ENCODE measurements at places on chromosomes 12 and 14.

GRCh38 chr12:19482551-19483109 lies 43.3 kb downstream of the AEBP2 start:
- DNase-seq, result no peak

GRCh38 chr14:100065942-100066574 lies 836 bp downstream of the EVL start:
- no peak for DNase-seq

GRCh38 chr12:55733021-55733555 lies 4.3 kb upstream of the CD63 start:
- DNase-seq, result no peak

GRCh38 chr14:59897757-59898383 lies 22.1 kb upstream of the LRRC9 start:
- no peak for DNase-seq

DNA sequence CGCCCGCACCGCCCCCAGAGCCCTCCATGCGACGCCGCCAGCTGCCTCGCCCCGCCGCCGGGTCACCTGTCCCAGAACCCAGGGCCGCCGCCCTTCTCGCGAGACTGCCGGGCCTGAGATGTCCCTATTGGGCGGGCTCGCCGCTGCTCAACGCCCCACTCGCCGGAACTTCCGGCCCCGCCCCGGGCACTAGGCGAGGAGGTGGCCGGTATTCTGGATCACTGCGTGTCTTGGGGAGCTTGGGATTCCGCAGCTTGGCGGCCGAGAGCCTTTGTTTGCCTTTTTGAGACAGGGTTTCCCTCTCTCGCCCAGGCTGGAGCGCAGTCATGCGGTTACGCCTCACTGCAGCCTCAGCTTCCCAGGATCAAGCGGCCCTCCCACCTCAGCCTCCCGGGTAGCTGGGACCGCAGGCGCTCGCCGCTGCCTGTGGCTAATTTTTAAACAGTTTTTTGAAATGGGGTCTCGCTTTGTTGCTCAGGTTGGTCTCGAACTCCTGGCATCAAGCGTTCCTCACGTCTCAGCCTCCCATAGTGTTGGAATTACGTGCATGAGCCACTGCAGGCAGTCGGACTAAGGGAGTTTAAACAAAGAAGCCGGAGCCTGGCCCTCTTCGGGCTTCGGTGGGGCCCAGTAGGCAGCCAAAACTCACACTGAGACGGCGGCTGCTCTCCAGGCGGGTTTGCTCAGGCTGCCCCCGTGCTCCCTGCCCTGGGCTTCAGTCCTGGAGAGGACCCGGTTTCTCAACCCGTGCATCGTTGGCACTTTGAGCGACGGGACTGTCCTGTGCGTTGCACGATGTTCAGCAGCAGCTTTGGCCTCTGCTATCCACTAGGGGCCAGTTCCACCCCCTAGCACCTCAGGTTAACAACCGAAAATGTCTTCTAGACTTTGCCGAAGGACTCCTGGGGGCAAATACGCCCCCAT lies at the start of gene SLC15A4:
SLC15A4 (minus strand) TSS at position 43 of the 924 bp plus-strand sequence; CDS start at position 28, 15 bp downstream.
- peak; percentile 88 for DNase-seq

- no peak for DNase-seq
Observed at GRCh38 chr14:100428727-100429126, 105.6 kb downstream of the SLC25A47 start.

- no peak for DNase-seq
Observed at GRCh38 chr12:3138941-3139511, 61.8 kb downstream of the TSPAN9 start.

- DNase-seq, result peak; percentile 30
Observed at GRCh38 chr14:93033983-93034670, 81.6 kb downstream of the ITPK1 start.

DNA sequence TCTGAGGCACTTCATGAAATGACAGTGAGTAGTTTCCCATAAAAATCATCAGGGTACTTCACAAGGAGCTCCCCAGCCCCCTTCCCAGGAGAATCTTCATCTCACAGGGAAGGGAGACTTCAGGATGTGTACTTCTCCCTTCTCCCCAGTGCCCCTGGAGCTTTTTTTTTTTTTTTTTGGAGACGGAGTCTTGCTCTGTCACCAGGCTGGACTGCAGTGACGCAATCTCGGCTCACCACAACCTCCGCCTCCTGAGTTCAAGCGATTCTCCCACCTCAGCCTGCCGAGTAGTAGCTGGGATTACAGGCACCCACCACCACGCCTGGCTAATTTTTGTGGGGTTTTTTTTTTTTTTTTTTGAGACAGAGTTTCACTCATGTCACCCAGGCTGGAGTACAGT lies 10.4 kb downstream of the ITPK1 start:
- DNase-seq, result no peak

DNA sequence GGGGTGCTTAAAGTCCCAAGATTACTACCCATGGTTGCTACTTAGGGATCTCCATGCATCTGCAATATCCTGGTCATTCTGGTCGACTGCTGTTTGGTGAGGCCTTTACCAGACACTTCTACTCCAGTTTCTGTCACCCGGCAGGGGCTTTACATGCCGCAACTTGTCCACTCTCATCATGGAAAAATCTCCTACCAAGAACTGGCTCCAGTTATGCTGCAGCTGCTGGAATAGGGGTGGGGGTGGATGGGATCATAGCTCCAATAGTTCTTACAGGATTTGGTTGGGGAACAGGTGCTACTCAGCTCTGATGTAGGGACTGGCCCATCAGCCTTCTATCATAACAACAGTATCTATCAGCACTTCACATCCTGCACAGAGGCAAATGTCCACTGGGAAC lies 51.6 kb downstream of the SPTB start:
- no peak for DNase-seq

DNA sequence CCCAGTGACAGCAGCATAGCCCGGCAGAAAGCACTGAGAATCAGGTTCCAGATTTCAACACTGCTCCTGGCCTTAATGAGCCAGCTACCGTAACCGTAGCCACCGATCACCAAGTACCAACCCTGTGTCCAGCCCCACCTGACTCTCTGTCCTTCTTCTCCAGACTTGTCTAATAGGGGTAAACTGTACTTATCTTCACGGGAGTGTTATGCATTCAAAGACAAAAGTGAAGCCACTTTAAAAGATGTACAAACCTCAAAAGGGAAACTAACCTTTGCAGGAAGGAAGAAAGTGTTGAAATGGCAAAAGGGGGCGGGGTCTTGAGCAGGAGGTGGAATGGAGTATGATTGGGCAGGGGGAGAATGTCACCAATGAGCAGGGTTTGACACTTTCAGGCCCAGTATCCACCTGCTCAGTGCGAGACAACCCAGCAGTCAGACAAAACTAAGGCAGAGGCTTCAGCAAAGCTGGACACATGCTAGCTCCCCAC lies 226.1 kb downstream of the CHST11 start:
- peak; percentile 14 for DNase-seq

DNA sequence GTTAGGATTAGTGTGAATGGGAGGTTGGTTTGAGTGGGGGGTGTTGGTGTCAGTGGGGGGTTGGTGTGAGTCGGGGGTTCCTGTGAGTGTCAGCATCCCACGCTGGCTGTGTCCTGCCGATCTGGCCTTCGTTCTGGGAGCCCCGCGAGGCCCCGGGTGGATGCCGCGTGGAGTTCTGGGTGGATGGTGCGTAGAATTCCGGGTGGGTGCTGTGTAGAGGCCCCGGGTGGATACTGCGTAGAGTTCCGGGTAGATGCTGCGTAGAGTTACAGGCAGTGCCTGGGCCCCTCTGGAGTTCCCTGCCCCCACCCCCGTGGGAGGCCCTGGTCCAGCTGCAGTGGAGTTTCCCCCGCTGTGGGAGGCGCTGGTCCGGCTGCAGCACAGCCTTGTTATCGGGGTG lies 8.7 kb downstream of the NOC4L start:
- no peak for DNase-seq

DNA sequence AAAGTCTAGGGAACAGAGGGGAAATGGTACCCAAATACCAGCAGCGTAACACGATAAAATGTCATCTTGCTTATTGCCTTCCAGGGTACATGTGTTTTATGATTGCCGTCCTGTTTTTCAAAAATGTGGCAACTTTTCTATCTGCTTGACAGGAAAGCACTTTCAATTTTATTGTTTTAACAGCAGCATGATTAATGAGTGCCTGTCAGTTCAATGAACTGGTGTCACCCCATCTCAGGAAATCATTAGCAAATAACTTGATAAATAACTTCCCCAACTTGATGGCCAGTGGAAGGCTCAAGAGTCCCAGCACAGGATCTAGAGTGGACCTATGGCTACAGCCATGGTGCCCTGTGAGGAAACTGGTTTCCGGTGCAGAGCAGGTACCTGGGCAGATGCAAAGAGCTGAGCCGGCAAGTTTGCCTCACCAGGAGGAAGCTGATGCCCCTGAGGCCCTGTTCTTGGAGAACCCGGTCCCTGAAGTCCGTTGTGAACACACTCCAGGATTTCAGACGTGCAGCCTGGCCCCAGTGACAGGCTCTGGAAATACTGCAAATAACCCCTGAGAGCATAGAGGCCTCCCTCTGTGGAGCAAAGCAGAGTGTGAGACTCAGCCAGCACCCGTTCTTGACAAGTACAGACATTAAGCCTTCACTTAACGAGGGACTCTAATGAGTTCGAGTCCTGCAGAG lies 173.5 kb upstream of the SFSWAP start:
- no peak for DNase-seq

DNA sequence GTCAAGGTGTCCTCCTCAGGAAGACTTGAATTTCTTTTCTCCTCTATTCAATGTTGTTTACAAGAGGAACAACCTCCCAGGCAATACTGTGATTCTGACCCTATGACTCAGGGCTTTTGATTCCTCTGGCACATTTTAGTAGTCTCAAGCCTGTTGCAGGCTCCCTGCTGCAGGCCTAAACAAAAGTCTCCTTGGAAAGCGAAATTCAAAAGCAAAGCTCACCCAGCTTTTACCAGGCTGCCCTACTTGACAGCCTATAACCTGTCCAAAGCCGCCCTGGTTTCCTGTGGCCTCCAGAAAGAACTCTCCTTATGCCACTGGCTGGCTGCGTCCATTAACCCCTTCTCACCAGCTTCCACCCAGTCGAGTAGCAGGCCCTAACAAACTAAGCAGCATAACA lies 11.6 kb downstream of the FGD6 start:
- no peak for DNase-seq

- no peak for DNase-seq
Observed at GRCh38 chr12:111311011-111311410, 57.9 kb downstream of the PHETA1 start.

GRCh38 chr12:53190108-53190729 lies 9.5 kb upstream of the CSAD start:
- peak; percentile 20 for DNase-seq

DNA sequence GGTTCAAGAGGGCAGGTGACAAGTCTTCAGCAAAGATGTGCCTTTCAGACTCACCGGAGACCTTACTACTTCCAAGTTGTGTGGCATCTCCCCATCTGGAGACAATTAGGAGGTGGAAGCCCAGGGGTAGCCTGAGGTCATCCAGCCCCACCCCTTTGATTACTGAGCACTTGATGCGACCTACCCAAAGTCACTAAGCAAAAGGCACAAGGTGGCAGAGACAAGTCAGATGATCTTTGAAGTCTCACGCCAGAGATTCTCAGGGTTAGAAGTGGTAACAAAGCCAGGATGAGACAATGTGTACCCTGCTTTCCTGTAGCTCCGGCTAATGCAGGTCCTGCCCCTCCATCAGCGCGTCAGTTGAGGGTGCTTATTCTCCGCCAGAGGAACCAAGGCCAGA lies 1.4 kb upstream of the FOXN3 start:
- DNase-seq, result no peak

DNA sequence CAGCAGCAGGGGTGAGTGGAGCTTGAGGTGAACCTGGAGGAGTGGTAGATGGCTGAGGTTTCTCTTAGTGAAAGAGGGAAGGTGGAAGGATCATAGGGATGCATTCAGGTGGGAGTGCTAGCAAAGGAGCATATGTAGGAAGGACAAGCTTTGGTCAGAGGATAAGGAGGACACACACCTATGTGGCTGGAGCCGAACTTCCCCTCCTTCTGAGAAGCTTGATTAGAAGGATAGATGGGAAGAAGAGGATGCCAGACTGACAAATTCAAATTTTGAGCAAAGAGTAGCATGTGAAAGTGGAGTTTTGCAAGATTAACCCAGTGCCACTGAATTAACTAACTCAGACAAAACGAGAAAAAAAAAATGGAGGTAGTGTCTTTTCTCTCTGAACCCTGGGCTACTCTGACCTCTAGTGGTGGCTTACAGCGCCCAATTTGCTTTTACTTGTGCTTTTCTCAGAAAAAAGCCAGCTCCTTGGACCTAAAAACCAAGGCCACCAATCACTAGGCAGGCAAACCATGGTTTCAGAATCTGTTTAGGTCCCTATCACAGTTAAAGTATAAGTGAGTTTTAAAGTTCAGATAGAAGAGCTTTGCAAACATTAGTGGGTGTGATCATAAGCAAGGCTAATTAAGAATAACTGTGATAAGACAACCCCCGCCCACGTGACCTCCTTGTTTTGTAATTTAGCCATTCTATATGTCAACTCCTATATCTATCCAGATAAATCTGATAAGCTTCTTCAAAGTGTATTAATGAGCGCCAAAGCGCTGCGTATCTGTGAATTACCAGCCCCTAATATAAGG lies 15.5 kb downstream of the EMP1 start:
- peak; percentile 33 for DNase-seq

DNA sequence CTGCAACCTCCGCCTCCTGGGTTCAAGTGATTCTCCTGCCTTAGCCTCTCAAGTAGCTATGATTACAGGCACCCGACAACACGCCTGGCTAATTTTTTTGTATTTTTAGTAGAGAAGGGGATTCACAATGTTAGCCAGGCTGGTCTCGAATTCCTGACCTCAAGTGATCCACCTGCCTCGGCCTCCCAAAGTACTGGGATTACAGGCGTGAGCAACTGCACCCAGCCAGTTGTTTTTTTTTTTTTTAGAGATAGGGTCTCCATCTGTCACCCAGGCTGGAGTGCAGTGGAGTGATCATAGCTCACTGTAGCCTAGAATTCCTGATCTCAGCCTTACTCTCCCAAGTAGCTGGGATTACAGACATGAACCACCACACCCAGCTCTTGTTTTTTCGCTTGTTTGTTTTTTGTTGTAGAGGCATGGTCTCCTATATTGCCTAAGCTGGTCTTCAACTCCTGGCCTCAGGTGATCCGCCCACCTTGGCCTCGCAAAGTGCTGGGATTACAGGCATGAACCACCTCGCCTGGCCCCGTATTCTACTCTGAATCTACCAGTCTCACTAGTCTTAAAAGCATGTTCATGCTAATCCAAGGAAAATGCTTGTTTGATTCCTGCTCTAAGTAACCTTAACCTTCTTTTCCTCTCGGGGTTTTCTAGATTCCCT lies 31.7 kb upstream of the STRN3 start:
- no peak for DNase-seq

DNA sequence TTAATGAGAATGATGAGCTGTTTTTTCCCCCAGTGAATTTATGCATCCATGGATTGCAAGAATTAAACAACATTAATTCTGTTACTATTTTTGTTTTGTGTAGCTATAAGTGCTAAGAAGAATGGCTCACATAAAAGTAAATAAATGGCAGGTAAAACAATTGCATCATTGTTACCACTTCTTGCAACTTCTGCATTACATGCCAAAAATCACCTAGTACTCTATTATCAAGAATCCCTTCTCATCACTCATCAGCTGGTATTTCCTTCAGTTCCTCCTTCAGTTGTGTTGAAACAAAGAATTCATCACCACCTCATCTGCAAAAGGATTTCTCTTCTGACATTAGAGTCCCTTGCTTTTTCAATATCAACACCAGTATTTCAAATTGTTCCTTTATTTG lies 773 bp downstream of the A2M start:
- DNase-seq, result no peak

- DNase-seq, result no peak
Observed at GRCh38 chr12:81412940-81413339, 335.1 kb downstream of the ACSS3 start.

GRCh38 chr12:122836027-122836921 lies 1.0 kb downstream of the HIP1R start:
- peak; percentile 29 for DNase-seq

GRCh38 chr12:12636641-12637040 lies 25.0 kb downstream of the CREBL2 start:
- no peak for DNase-seq
